ENCODE measurements at places on chromosomes 5 and 9.

- no peak for DNase-seq
Measured at GRCh38 chr9:134315716-134316448, 10.4 kb upstream of the RXRA start.

DNA sequence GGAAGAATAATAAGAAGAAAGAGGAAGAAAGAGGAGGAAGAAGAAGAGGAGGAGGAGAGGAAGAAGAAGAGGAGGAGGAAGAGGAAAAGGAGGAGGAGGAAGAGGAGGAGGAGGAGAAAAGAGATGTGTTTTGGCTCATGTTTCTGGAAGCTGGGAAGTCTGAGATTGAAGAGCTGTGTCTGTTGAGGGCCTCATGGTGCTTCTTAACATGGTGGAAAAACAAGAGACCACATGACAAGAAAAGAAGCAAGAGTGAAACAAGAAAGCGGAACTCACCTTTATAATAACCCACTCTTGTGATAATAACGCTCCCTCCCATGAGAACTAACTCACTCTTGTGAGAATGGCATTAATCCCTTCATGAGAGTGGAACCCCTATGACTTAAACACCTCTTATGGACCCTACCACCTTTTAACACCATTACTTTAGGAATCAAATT, 36.1 kb upstream of the RANBP6 start:
- no peak for DNase-seq

DNA sequence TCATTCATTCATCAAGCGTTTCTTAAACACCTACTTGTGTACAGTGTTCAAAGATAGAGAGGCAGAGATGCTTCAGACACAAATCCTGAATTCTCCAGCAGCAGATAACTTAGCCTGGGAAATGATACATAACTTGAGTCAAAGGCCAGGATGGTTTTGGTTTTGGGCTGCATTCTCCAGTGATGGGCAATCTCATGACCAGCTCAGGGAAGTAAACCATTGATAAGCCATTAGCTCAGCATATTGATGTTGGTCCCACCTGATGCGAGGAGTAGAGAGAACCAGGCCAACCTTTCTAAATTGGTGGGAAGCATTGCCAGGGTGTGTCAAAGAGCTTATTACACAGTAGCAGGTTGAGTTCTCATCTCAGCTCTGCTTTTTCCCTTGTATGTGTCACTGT, 53.0 kb downstream of the SH3RF2 start:
- no peak for DNase-seq

- DNase-seq: no peak
Measured at GRCh38 chr5:82107267-82107666, 135.4 kb downstream of the ATG10 start.

Measured in stimulated activated CD8-positive, alpha-beta memory T cell treated with anti-CD3 and anti-CD28 coated beads, Interleukin-12 subunit alpha, Interleukin-12 subunit beta, amount 100 ng/mL, for 4 hours (primary cell).